ENCODE measurements at places on chromosomes 13 and 19.

GRCh38 chr13:40640845-40641458 lies 25.5 kb downstream of the FOXO1 start:
- no peak for DNase-seq

DNA sequence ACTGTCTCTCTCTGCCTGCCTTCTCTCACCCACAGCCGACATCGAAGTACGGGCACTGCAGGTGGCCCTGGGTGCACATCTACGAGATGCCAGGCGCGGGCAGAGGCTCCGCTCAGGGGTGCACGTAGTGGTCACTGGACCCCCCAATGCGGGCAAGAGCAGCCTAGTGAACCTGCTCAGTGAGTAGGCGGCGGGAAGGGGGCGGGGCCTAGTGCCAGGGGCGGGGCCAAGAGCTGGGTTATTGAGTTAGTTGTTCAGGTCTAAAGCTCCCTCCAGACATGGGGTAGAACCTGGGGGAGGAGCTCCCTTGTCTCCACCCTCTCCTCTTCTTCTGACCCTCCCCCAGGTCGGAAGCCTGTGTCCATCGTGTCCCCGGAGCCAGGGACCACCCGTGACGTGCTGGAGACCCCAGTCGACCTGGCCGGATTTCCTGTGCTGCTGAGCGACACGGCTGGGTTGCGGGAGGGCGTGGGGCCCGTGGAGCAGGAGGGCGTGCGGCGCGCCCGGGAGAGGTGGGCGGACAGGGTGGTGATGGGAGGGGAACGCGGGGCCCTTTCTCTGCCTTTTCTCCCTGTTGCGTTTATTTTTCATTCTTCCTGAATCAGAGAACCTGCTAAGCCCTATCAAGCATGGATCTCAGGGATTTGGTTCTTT lies 1.9 kb downstream of the GTPBP3 start:
- peak; percentile 44 for DNase-seq

GRCh38 chr13:100490692-100491091 lies 97.9 kb downstream of the GGACT start:
- peak; percentile 89 for DNase-seq

- no peak for DNase-seq
Measured at GRCh38 chr13:33144358-33144784, 128.1 kb downstream of the KL start.

DNA sequence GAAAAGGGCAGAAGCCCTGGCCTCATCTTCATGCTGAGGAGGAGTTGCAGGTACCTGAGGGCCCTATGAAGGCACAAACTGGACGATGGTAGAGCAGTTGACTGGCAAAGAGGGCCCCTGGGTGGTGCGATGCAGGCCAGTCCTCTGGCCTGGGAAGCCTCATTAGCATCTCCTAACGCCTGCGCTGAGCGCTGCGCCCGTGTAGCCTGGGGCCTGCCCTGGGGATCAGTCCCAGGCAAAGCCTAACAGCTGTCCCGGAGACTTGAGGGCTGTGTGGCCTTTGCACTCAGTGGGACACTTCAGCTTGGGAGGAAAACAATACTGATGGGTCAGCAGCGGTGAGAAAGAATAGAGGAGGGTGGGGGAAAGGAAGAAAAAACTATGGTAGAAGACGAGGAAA lies 187.7 kb downstream of the RAP2A start:
- peak; percentile 51 for DNase-seq

- peak; percentile 52 for DNase-seq
Measured at GRCh38 chr13:99982036-99982730, 599 bp downstream of the ZIC2 start.

GRCh38 chr19:18002347-18002850 lies 5.6 kb upstream of the ARRDC2 start:
- no peak for DNase-seq

GRCh38 chr19:38047641-38048040 lies 140.6 kb downstream of the SIPA1L3 start:
- DNase-seq: no peak

- DNase-seq: no peak
Measured at GRCh38 chr13:92137520-92137919, 739.1 kb downstream of the GPC5 start.

- no peak for DNase-seq
Measured at GRCh38 chr13:40586886-40587565, 79.4 kb downstream of the FOXO1 start.

GRCh38 chr13:20193907-20194631 lies 1.3 kb upstream of the GJB2 start:
- no peak for DNase-seq

DNA sequence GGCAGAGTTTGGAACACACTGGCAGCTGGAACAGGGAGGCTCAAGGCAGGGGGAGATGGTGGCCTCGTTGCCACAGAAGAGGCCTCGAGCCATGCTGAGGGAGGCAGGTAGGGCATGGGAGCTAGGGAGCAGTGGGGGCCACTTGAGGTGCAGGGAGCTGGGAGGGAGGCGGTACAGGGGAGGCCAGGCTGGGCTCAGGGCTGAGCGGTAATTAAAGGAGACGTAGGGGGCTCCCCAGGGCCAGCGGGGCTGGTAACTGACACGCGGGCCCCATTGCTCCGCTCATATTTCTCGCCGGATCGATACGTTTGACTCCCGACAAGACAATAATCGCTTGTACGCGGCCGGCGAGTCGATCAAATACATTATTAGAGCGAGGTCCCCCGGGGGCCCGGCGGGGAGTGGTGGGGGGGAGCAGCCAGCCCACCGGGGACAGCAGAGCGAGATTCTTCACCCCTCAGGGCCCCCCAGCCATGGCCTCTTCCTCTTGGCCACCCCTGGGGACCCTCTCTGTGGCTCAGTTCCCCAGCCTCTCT lies 2.4 kb upstream of the POU2F2 start:
- DNase-seq: no peak

- DNase-seq: no peak
Measured at GRCh38 chr13:111659219-111659775, 338.9 kb downstream of the TEX29 start.

DNA sequence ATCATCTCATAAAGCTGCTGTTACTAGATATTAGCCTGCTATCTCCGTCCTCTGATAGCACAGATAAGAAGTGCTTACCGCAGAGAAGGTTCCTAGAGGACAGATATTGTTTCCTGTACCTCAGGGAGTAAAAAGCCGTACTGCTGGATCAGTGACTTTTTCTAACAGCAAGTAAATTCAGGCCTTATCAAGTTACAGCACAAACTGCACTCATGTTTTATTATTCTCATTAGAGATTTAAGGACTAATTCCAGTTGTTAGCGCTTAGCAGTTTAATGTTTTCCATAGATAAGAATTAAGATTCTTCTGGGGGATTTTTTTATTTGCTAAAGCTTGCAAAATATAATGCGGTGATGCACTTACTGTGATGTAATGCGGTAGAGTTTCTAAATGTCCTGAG lies 119.0 kb upstream of the OBI1 start:
- no peak for DNase-seq

- peak; percentile 28 for DNase-seq
Measured at GRCh38 chr19:47111006-47111621, 2.5 kb downstream of the ZC3H4 start.

DNA sequence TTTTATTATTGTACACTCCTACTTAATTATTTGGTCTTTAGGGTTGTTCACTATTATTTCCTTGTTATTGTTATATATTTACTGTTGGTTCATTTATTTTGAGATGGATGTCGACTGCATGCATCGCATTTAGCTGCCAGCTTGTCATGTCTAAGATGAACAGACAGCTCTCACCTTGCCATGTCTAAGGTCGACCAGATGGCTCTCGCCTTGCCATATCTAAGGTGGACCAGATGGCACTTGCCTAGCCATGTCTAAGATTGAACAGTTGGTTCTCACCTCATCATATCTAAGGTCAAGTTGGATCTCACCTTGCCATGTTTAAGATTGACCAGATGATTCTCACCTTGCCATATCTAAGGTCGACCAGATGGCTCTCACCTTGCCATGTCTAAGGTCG lies 1440.9 kb downstream of the UQCRFS1 start:
- DNase-seq: no peak

DNA sequence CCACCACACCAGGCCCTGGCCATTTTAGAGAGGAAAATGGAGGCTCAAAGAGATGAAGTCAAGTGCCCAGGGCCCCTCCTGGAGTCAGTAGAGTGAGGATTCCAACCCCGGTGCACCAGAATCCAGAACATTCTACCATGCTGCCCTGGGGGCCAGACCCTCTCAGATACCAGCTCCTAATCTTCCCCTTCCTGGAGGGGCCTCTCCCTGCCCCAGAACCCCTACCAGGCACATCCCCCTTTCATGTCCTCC lies 11.1 kb downstream of the CAPN12 start:
- no peak for DNase-seq

- no peak for DNase-seq
Measured at GRCh38 chr13:37295573-37295972, 190.1 kb upstream of the CSNK1A1L start.

DNA sequence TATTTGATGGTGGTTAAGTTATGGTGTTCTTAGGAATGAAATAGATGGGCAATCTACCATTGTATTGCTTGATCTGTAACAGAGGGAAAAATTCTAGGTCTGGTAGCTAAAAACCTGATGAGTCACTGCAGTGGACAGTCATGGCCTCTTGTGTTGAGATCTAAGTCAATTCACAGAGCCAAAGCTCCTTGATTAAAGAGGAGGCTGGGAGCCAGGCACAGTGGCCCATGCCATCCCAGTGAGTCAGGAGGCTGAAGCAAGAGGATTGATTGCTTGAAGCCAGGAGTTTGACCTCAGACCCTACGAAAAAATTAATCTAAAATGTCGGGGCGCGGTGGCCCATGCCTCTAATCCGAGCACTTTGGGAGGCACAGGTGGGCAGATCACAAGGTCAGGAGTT lies 67.1 kb upstream of the KPNA3 start:
- no peak for DNase-seq

DNA sequence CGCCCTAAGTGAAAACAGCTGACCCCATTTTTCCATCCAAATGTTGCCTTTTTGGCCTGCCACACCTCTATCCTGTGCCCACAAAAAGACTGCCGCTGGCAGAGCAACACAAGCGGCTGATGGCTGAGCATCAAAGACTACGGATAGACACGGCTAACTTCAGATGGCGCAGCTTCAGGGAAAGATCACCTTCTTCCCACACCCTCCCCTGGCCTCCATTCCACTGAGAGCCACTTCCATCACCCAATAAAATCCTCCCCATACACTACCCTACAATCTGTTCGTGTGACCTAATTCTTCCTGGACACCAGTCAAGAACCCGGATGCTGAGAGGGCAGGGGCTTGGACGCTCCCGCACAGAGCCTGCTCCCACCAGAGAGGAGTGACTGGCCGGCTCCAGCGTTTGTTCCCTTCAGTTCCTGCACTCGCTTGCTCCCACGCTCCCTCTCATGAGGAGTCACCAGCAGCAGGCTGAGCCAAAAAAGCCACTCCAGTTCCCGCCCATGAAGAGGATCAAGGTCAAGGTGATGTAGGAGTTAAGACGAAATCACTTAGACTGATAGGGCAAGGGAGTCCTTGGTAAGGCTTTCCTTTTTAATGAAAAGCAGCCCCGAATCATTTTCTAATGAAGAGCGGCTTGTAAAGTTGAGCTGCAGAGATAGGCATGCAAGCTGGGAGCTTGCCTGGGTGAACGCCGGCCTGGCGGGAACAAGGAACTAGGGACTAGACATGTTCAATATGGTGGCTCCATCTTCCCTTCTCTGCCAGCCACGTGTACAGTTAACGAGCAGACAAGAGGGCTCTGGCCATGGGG lies 35.7 kb downstream of the TSKS start:
- DNase-seq: no peak

DNA sequence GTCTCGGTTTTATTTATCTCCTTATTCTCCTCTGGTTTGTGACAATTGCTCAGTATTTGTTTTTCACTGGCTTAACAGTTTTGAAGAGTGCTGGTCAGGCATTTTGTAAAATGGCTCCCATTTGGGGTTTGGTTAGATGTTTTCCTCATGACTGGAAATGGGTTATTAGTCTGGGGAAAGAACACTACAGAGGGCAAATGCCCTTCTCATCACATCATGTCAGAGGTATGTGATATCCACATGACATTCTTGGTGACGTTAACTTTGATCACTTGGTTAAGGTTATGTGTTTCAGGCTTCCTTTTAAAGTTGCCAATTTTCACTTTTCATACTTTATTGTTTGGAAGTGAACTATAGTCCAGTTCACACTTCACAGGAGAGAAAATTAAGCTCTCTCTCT lies 74.8 kb upstream of the KLHL1 start:
- DNase-seq: peak; percentile 60

DNA sequence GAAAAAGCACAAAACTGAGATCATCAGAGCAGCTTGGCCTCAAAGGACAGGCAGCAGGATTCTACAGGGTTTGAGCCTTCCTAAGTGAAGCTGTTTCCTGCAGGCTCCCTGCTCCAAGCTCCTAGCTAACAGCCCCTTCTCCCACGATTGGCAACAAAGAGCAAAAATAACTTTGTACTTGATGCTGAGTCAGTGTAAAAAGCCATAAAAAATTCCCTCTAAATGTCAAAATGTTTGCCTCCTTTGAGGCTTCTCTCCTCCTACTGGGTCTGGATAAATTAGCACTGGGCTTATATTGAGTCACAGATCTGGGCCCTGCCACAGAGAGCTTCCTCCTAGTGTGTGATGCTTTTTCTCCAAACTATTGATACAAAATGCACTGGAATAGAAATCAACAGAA lies 153.3 kb downstream of the TNFRSF19 start:
- DNase-seq: no peak

DNA sequence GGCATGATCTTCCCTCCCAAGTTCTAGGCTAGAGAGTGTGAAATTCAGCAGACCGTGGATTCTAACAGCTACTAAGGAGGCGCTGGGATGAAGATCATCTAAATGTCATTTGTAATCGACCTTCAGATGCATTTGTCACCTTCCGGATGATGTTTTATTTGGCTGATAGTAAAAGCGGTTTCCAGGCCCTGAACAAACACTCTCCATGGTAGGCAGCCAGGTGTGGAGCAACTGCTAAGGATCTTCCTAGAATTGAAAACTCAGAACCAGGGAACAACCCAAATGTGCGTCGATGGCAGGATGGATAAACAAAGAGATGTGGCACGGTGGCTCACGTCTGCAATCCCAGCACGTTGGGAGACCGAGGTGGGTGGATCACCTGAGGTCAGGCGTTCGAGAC lies 107.2 kb upstream of the CACNA1A start:
- DNase-seq: no peak
